ENCODE measurements at places on chromosomes 13 and 19.

GRCh38 chr13:102033386-102033785 is 368.5 kb downstream of the FGF14 start:
- DNase-seq = no peak

- DNase-seq = no peak
Measured at GRCh38 chr13:66128692-66129269, 1101.4 kb downstream of the PCDH9 start.

- no peak for DNase-seq
Measured at GRCh38 chr13:27161980-27162379, 9.6 kb downstream of the USP12 start.

- DNase-seq = peak; percentile 56
Measured at GRCh38 chr19:16678498-16678897, 17.6 kb downstream of the TMEM38A start.

DNA sequence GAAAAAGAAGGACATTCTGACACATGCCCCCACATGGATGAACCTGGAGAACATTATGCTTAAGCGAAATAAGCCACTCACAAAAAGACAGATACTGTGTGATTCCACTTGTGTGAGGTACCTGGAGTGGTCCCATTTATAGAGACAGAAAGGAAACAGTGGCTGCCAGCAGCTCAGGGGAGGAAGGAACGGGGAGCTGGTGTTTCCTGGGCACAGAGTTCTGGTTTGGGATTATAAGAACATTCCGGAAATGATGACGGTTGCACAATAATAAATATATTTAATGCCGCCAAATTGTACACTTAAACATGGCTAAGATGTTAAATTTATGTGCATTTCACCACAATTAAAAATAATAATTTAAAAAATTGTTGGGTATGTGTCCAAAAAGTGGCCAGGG is 33.0 kb downstream of the SERP2 start:
- no peak for DNase-seq

DNA sequence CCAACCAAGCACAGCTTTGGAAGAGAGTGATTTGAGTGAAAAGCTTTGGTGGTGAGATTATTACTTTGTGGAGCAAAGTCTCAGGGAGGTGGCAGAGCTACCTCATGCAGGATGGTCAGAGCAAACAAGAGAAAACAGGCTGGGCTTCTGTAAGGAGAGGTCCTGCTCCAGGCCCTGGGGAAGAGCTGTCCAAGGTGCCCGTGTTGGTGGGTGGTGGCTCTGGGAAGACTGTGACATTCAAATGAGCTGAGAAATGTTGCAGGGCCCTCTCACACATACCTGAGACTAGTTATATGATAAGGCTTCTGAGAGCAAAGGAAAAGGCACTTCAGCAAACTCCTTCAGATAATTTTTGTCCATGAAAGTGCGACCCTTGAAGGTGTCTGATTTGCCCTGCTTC is 205.5 kb upstream of the SOX21 start:
- no peak for DNase-seq

DNA sequence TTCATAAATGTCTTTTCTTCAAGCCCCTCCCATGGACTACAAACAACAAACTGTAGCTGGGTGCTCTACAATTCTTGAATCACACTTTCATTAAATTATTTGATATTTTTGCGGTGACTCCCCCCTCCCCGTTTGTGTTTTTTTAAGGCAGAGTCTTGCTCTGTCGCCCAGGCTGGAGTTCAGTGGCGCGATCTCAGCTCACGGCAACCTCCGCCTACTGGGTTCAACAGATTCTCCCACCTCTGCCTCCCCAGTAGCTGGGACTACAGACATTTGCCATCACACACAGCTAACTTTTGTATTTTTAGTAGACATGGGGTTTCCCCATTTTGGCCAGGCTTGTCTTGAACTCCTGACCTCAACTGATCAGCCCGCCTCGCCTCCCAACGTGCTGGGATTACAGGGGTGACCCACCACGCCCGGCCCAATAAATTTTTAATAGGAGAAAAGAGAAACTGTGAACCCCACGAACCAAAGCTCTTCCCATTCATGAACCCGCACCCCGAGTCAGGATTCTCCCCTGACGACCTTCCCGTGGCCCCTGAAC is 703 bp downstream of the ZNF506 start:
- no peak for DNase-seq

DNA sequence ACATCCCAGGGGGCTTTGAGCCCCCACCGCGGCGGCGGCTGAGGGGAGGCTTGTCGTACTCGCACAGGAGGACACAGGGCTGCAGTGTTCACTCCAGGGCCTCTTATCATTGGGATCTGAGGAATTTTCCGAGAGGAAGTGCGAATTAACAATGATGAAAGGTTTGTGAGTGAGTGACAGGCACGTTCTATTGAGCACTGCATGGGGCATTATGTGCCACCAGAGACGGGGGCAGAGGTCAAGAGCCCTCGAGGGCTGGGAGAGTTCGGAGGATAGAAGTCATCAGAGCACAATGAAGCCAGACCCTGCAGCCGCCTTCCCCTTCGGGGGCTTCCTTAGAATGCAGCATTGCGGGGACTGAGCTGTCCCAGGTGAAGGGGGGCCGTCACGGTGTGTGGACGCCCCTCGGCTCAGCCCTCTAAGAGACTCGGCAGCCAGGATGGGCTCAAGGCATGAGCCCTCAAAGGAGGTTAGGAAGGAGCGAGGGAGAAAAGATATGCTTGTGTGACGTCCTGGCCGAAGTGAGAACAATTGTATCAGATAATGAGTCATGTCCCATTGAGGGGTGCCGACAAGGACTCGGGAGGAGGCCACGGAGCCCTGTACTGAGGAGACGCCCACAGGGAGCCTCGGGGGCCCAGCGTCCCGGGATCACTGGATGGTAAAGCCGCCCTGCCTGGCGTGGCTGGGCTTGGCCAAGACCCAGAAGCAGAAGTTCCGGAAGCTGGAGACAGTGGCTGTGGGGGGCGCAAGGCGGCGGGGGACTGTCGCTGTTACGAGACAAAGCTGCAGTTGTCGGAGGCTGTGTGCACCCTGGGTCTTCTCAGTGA is 53.9 kb downstream of the MCF2L start:
- no peak for DNase-seq

DNA sequence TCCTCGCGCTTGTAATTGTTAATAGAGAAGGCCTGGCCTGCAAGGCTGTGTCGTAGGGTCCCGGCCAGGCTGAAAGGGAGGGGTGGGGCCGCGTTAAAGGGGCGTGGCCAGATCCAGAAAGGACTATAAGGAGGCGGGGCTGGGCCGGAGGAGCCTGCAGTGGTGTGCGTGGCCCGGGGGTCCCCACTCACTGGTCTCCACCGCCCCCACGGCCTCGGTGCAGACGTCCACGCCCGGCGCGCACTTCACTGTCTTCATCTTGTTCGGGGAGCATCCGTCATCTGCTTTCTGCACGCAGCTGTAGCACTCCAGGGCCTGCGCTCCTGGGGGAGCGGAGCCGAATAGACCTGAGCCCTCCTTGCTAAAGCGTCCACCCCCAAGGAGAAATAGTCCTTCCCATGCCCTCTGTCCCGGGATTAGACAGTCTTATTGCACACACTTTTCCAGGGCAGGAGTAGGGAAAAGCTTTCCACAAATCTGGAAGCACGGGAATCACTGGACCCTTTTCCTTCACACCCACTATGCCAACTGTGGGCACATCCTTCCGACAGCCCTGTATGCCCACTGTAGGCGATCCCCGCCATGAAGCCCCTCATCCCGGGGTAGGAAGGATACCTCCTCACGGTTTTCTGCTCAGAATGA is 1.2 kb downstream of the LYPD3 start:
- DNase-seq = no peak

GRCh38 chr13:62292714-62293480 is 877.2 kb upstream of the PCDH20 start:
- peak; percentile 18 for DNase-seq

GRCh38 chr19:13833330-13834243 is 38.3 kb downstream of the ZSWIM4 start:
- DNase-seq = peak; percentile 99

DNA sequence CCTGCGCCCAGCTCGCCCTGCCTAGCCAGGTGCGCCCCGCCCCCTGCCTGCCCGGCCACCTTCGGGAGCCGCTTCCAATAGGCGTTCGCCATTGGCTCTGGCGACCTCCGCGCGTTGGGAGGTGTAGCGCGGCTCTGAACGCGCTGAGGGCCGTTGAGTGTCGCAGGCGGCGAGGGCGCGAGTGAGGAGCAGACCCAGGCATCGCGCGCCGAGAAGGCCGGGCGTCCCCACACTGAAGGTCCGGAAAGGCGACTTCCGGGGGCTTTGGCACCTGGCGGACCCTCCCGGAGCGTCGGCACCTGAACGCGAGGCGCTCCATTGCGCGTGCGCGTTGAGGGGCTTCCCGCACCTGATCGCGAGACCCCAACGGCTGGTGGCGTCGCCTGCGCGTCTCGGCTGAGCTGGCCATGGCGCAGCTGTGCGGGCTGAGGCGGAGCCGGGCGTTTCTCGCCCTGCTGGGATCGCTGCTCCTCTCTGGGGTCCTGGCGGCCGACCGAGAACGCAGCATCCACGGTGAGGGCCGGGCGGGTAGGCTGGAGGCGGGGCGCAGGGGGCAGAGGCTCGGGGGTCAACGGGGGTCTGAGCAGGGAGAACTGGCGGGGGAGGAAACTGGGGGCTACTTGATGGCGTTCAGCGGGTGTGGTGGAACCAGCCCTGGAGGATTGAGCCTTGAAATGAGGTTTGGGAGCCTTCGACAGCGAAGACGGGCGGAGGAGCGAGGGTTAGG is at the start of gene SPINT2:
TSS of gene SPINT2 (plus strand) at position 88 of the 727 bp plus-strand sequence. CDS start at position 408, 320 bp downstream.
- DNase-seq = no peak

DNA sequence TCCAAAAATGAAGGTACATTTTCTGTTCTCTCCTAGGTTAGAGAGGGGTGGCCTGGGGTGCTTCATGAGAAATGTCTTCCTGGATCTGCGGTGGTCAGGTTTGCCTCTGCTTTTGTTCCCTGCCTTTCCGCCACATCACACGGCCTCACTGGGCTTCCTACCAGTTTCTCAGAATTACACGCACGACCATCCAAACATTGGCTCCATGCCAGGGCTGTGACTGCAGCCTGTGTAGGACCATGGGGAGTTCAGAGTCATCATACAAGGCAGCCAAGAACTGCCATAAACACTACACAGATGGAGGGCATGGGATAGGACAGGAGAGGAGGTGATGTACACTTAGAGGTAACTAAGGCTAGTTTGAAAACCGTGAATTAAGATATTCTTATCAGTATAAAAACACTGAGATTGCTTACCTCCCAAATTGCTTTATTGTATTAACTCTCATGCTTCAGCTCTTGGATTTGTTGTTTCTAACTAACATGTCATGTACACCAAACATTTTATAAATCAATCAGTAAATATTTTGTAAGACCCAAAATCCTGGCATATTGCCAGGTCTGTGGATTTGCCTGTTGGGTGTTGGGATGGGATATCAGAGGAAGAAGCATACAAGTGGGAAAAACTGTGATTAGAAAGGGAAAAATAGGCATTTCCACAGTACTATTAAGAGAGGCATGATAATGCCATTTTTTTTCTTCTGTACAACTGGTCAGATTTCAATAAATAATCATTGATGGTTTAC is 45.2 kb downstream of the CDADC1 start:
- peak; percentile 67 for DNase-seq

Measured in MG63 (cell line).